Left lobe of liver (tissue), 2 donors: ENCODE measurements at places on chromosomes 1 and 21.

GRCh38 chr1:115189814-115190539 is 100.7 kb upstream of the TSPAN2 start:
- no peak for DNase-seq

- DNase-seq: no peak
Observed at GRCh38 chr1:37714689-37715088, 22.4 kb downstream of the CDCA8 start.

- no peak for DNase-seq
Observed at GRCh38 chr1:160629286-160630210, 17.3 kb downstream of the SLAMF1 start.

GRCh38 chr1:200646515-200646914 is 23.2 kb downstream of the DDX59 start:
- no peak for DNase-seq

GRCh38 chr1:231808116-231808515 is 181.5 kb downstream of the DISC1 start:
- no peak for DNase-seq

- no peak for DNase-seq
Observed at GRCh38 chr1:154490317-154490716, 11.7 kb upstream of the TDRD10 start.

- no peak for DNase-seq
Observed at GRCh38 chr1:11691302-11691914, at the start of gene DRAXIN. DRAXIN (plus strand) TSS chr1:11691710; CDS start chr1:11706259, 14,549 bp downstream.

DNA sequence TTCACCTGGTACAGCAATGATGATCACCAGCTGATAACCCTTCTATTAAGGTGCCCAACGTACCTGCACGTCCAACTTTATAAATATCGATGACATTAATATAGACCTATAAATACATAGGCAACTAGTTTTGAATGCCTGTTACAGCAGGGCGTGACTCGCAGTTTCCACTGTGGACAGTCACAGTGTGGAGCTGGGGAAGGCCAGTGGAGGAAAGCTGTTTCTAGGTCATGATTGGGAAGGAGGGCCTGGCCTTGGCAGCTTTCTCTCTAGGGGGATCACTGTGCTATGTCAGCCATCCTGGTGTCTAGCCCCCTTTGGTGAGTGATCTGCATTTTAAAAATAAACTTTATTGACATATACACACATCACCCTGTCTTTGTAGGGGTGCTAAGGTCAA is 4.4 kb upstream of the PRDM15 start:
- no peak for DNase-seq

- no peak for DNase-seq
Observed at GRCh38 chr1:248631354-248632008, 3.4 kb downstream of the OR2T11 start.

DNA sequence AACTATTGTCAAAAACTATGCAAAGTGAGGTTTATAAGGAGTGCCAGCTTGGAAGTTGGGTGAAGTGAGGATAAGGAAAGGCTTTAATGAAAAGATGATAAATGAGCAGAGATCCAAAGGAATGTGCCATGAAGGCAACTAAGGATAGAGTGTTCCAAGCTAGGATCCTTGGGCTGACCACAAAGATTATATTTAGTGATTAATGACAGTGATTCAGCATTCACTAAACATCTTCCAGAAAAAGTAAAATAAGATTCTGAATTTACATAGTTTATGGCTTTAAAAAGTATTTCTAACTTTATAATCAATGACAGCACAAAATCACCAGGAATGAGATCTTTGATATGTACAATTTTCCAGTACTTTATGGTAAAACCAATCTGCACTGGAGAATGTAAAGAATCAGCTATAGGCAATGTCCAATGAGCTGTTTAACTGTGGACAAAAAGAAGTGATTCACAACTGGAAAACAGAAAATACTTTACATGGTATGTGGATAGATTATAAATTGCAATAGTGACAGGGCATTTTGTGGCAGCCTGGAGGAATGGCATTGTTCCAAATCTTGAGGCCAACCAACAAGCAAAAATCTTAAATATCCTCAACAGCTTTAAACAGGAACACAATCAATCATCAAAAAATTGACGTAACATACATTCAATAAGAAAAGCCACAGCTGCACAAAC is 91.2 kb upstream of the KCTD3 start:
- DNase-seq: no peak

- DNase-seq: no peak
Observed at GRCh38 chr21:38538353-38538752, 40.1 kb upstream of the ERG start.
